ENCODE measurements at places on chromosomes 1 and 21.

GRCh38 chr1:48693674-48694320 is 82.9 kb downstream of the BEND5 start:
- peak; percentile 54 for DNase-seq

GRCh38 chr1:71045463-71046028 is 2.1 kb downstream of the PTGER3 start:
- no peak for DNase-seq

GRCh38 chr1:13832536-13832935 is 132.5 kb downstream of the PRDM2 start:
- DNase-seq: peak; percentile 96

GRCh38 chr1:205545991-205546390 is 41.5 kb downstream of the CDK18 start:
- no peak for DNase-seq

DNA sequence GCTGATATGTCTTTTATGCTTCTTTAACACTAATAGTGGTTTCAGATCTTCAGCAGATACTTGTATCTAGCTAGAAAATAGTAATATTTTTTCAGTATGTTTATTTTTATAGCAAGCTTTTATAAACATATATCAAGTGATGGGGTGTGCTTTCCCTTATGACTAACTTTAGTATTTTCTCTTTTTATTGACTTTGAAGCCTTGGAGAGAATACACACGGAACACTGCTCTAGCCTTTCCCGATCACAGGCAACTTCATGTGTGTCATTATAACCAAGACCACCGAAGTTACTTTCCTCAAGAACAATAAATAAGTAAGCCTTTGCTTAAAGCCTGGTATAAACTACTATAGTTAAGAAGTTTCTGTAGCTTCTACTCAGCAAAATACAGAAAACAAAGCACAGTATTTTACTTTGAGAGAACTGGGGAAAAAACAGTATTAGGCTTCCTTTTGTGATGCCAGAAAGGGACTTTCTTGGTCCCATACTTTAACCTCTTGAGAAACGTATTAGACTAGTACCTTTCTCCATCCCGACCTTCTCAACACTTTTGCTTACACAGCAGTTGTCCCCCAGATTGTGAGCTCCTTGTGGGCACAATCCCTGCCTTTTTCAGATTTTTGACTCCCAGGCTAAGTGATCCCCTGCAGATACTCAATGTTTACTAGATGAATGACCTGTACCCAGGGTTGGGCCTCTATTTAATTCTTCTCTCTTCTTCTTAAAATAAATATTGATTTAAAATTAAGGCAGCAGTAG is 3.3 kb downstream of the ADSS2 start:
- DNase-seq: no peak

Data from NCI-H345 (cell line).